CD4-positive, alpha-beta T cell treated with Interleukin-15 for 1 hour (primary cell): ENCODE measurements at places on chromosomes 4 and X.

DNA sequence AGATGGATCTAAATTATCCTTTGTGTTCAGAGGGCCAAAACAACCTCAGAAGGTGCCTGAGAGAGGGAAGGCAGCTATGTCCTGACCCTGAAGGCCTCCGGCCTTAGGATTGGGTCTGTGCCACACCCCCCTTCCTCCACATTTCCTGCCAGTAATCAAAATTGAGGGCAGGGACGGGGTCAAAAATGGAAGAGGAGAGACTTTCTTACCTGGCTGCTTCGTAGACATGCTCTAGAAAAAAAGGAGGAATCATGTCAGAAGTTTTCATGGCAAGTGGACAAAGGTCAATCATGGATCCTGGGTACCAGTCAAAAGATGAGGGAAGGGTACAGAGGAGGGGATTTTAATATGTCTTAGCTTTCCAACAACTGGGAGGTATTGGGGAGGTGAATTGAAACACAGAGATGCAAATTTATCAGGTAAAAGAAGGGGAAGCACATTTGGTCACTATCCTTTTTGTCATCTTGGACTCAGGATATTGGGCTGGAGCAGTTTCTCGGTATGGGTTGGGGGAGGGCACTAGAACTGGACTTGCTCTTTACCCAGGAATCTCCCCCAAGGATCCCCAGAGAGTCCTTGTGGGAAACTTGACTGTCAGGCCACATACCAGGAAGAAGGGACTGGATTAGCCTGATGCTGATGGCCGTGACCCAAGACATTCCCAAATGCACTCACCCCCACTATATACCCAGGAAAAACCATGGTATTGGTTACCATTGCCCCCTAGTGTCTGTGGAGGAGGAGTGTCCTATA is 17.1 kb downstream of the VSIG4 start:
- no peak for DNase-seq

- peak; percentile 66 for DNase-seq
Measured at GRCh38 chr4:141307241-141307689, 86.6 kb downstream of the ZNF330 start.

GRCh38 chr4:36039026-36039425 is 205.3 kb downstream of the ARAP2 start:
- DNase-seq: no peak

DNA sequence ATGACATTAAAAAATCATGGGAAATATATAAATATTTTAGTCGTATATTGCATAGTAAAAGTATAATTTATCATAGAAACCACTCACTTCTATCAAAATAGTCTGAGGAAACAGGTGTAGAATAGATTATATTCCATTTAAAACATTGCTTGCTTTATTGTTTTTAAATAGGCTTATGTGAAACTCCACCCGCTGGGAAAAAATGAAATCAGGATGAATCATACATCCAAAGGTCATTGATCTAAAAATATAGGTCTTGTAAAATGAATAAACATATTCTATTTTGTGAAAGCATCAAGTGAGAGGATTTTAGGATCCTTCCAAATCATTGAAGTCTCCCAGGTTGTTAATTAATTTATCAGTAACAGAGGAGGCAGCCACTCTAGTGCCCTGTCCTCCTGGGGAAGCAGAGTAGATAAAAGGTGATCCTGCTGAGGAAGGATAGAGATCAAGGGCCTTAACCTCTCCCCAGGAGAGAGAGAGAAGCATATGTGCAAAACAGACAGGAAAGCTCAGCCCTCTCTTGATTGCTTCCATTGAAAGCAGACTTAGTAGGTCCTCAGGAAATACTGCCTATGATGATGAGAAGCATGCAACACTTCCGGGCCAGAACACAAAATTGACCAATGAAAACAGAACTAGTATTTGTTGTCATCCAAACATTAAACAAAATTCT is 96.8 kb upstream of the MAP9 start:
- no peak for DNase-seq

GRCh38 chrX:129655547-129656249 is 942 bp upstream of the APLN start:
- no peak for DNase-seq

- no peak for DNase-seq
Measured at GRCh38 chr4:151402145-151402865, 6.7 kb upstream of the FHIP1A start.

DNA sequence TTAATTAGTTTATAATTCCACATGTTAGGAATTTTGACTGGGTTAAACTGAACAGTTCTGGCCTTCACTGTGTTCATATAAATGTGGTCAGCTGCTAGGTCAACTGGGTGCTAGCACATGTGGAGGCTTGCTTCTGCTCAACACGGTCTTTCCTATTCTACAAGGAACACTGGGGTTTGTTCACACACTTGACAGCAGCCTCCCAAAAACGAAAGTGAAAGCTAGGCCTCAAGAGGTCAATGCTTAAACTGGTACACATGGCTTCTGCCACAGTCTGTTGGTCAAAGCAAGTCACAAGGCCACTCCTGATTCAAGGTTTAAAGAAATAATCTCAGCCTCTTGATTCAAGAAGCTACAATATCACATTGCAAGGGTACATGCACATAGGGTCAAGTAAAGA is 126.5 kb downstream of the QDPR start:
- no peak for DNase-seq

GRCh38 chr4:86521373-86521969 is 72.6 kb upstream of the PTPN13 start:
- no peak for DNase-seq

DNA sequence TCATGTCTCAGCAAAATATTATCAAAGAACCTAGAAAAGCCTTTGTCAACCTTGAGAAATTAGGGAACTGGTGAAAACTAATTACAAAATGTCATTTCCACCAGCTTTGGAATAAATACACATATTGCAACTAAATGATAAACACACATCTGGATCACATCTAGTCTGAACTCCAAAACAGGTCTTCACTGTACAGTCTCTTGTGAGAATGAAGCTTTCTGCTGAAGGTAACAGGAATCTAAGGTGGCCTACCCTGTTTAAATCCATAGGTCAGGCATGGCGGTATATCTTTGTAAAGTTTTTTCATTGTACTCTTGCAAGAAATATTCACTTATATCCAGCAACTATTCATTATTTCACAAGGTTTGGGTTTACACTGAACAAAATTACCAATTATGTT is 1.7 kb downstream of the SH3D19 start:
- DNase-seq: no peak

DNA sequence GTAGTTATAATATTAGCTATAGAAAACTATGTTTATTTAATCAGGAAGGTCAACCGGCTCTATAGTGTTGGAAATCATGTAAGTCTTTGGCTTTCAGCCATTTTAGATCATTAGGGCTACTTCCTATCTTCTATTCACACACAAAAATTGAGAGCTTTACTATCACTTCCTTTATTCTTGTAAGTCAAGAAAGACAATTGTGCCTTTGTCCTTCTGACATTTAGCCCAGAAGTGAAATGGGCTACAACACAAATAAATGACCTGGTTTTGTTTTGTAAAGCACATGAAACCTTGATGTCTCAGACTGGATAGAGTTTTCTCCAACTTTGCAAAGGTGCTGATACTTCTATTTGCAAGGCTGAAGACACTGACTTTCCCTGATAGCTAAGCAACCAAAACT is 122.4 kb upstream of the ACSL4 start:
- DNase-seq: no peak

DNA sequence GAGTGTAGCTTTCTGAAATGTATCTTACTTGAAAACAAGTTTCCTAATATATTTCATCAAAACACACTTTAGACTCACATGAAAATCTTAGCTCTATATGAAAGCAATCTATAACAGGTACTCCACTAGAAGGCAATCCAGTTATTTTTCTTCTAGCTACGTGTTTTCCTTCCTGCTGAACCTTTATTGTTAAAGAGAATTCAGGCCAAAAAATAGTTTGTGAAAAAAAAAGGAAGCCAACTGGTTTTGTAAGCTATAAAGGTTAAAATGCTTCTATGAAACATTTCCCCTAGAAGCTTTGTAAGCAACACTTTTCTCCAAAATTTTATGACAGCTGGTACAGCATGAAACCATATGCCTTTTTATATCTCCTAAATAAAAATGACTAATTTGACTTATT is 304.7 kb upstream of the DIAPH2 start:
- no peak for DNase-seq

- no peak for DNase-seq
Measured at GRCh38 chr4:8025668-8026067, 86.0 kb upstream of the AFAP1 start.

- DNase-seq: peak; percentile 18
Measured at GRCh38 chr4:168076989-168077725, 15.2 kb upstream of the ANXA10 start.

DNA sequence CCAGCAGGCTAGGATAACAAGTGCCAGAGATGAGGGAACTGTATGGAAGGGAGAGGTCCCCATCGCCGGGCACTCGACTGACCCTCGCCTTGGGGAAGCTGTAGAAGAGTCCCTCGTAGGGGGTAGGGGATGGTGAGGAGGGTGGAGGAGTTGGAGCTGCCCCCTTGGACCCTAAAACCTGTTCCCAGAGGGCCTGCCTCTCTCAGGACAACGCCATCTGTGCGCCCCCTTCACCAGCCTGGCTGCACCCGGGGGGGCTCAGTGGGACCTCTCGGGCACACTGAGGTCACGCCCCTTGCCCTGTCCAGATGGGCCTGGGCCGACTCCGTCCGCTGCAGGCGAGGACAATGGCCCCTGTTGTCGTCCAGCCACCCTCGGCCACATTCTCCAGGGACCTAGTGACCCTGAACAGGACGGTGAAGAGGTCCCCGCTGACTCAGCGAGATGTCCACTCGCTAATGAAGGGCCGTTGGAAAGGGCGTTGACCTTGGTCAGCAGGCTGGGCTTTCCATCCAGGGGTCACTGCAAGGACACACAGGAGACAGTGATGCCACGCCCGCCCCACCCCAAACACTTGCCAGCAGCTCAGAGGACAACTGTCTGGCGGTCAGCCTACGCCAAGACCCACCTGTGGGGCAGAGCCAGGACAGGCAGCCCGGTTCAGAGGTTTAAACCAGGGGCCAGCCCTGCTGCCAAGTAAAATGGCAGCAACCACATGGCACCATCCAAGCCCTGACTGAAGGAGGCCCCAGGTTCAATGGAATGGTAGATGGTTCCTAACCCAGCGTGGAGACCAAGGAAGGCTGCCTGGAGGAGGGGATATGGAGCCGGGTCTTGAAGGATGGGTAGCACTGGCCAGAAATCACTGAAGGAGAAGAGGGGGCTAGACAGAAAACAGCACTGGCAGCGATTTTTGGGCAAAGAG is 51.2 kb downstream of the HMX1 start:
- peak; percentile 13 for DNase-seq

GRCh38 chr4:73069338-73070073 is at the start of gene COX18:
Gene COX18, minus strand, starts transcription at chr4:73069716. Its CDS starts 67 bp downstream, at chr4:73069649.
- DNase-seq: peak; percentile 98

- DNase-seq: no peak
Measured at GRCh38 chr4:108210989-108211835, 42.5 kb upstream of the LEF1 start.

DNA sequence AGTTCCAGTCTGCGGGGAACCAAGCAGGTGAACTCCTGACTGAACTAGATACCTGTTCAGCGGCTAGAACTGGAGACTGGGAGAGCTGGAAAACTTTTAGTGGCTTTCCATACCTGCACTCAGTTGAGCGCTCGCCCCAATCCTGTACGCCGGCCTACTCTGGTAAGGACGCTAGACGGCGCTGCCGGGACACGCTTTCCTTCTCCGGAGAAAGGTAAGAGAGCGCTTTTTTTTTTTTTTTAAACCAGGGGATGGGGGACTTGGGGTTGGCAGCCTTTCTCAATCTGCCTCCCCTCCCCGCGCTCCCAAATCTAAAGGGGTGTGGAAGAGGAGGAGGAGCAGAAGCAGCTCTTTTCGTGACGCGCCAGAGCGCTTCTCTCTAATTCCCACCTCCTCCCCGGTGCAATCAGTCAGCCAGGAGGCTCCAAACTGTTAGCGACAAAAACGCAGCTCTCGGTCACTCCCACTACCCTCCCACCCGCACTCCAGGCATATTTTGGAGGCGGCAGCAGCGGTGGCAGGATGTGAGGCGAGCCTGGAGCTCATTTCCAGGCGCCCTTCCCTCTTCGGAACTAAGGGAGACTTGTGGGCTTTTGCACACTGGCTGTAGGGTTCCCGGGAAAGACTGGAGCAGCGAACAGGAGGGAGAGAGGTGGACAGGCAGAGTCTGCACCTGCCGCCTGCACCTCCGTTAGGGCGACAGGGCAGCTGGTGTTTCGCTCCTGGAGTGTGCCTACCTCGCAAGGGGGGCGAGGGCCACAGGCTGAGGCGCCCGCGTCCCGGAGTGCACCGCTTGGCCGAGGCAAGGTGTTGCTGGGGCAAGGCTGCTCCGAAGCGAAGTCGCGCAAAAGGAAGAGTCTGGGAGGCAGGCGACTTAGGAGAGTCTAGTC is at the start of gene IL1RAPL2:
TSS of gene IL1RAPL2 (plus strand) at position 409 of the 890 bp plus-strand sequence.
- no peak for DNase-seq

DNA sequence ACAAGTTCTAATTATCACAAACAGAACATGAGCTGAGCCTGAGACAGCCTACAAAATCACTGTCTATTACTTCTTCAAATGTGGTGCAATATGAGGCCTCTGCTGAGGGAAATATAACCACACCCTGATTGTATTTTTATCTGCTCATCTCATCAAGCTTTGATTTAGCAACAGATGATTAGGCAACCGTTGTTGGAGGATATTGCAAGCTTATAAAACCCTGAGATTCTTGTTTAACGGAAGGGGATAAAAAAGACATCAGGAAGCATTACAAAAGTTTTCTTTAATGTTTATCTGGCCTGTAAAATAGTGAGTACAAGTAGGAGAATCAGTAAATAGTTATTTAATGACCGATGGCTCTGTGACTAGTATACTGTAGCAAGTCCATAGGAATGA is 108.5 kb downstream of the ZNF330 start:
- no peak for DNase-seq

GRCh38 chr4:100870940-100871772 is 353.3 kb upstream of the EMCN start:
- no peak for DNase-seq

- no peak for DNase-seq
Measured at GRCh38 chr4:6386091-6386490, 86.3 kb downstream of the PPP2R2C start.

- DNase-seq: no peak
Measured at GRCh38 chr4:90126805-90127204, 389 bp upstream of the CCSER1 start.

- DNase-seq: no peak
Measured at GRCh38 chr4:52976523-52977230, 114.6 kb downstream of the RASL11B start.

DNA sequence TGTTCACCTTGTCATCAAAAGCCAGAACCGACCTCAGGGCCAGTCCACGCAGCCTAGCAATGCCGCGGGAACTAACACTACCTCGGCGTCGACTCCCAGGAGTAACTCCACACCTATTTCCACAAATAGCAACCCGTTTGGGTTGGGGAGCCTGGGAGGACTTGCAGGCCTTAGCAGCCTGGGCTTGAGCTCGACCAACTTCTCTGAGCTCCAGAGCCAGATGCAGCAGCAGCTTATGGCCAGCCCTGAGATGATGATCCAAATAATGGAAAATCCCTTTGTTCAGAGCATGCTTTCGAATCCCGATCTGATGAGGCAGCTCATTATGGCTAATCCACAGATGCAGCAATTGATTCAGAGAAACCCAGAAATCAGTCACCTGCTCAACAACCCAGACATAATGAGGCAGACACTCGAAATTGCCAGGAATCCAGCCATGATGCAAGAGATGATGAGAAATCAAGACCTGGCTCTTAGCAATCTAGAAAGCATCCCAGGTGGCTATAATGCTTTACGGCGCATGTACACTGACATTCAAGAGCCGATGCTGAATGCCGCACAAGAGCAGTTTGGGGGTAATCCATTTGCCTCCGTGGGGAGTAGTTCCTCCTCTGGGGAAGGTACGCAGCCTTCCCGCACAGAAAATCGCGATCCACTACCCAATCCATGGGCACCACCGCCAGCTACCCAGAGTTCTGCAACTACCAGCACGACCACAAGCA is 898 bp downstream of the UBQLN2 start:
- DNase-seq: peak; percentile 16
